A549 treated with CpdA at 1 μM for 4 hours (cell line): ENCODE measurements at places on chromosomes 4 and X. TPM values are rescaled to one million over a fixed set of nuclear protein-coding genes. Genes with fewer than 3 reads are reported as not detected.

Gene VCX3A
- not detected in 5 replicates for total RNA-seq

Gene FAM114A1
- total RNA-seq: 24.2 to 51.6 TPM (median 35.5 TPM) in 5 replicates

Gene F9
- total RNA-seq: not detected in 5 replicates

Gene CXCL11
- total RNA-seq: 0.23 to 0.42 TPM (median 0.29 TPM) in 5 replicates

Gene SSX2B
- not detected in 5 replicates for total RNA-seq

Gene S100P
- total RNA-seq: 17.7 to 70.6 TPM (median 57.8 TPM) in 5 replicates

Gene C4orf50
- total RNA-seq: not detected in 5 replicates

Gene HPGD
- 43.5 to 51.8 TPM (median 46.8 TPM) in 5 replicates for total RNA-seq

Gene CBLL2
- not detected in 5 replicates for total RNA-seq

Gene PAGE5
- total RNA-seq: not detected in 5 replicates

Gene MGST2
- total RNA-seq: 47.5 to 58.3 TPM (median 50.1 TPM) in 5 replicates

Gene WDR19
- total RNA-seq: 7.5 to 11.3 TPM (median 10.1 TPM) in 5 replicates

Gene TDO2
- total RNA-seq: 0.22 to 1.1 TPM (median 0.60 TPM) in 5 replicates

Gene ACOX3
- 7.0 to 10.2 TPM (median 8.7 TPM) in 5 replicates for total RNA-seq

Gene FGF13
- not detected in 5 replicates for total RNA-seq

Gene POU3F4
- not detected in 5 replicates for total RNA-seq

Gene UGT2A1
- total RNA-seq: not detected in 5 replicates

Gene MEPE
- not detected in 5 replicates for total RNA-seq

Gene CXorf66
- total RNA-seq: not detected in 5 replicates

Gene ETDA
- not detected in 5 replicates for total RNA-seq

Gene FHIP1A
- 0.05 to 0.43 TPM (median 0.08 TPM) in 5 replicates for total RNA-seq

Gene SLC34A2
- total RNA-seq: 0.01 to 0.03 TPM in 2 of 5 replicates, not detected in the others

Gene TMEM150C
- 0.85 to 1.3 TPM (median 1.0 TPM) in 5 replicates for total RNA-seq

Gene IL2RG
- 0.08 to 0.31 TPM (median 0.13 TPM) in 4 of 5 replicates, not detected in the other for total RNA-seq
